Bladder microvascular endothelial cell (primary cell): ENCODE measurements at places on chromosomes 16 and 17. TPM values are rescaled to one million over a fixed set of nuclear protein-coding genes. Genes with fewer than 3 reads are reported as not detected.

The CPHXL2 gene
- not detected in 2 replicates for total RNA-seq

The KRTAP3-1 gene
- not detected in 2 replicates for total RNA-seq

The WNT9B gene
- not detected in 2 replicates for total RNA-seq

The WFDC1 gene
- total RNA-seq, result 0.32 TPM in 1 of 2 replicates, not detected in the other

The DBNDD1 gene
- 1.5 and 17.5 TPM in 2 replicates for total RNA-seq

The SF3B3 gene
- total RNA-seq, result 39.0 and 148 TPM in 2 replicates

The CHD9NB gene
- 0.97 and 1.5 TPM in 2 replicates for total RNA-seq

The ALOX15B gene
- total RNA-seq, result not detected in 2 replicates

The EZH1 gene
- 9.6 and 18.8 TPM in 2 replicates for total RNA-seq

The FOXF1 gene
- 0.19 and 0.32 TPM in 2 replicates for total RNA-seq

The CX3CL1 gene
- total RNA-seq, result 3.6 and 89.1 TPM in 2 replicates

The LITAFD gene
- total RNA-seq, result not detected in 2 replicates

The CD300E gene
- not detected in 2 replicates for total RNA-seq

The TBC1D3C gene
- not detected in 2 replicates for total RNA-seq

The PRM2 gene
- total RNA-seq, result not detected in 2 replicates

The ORC6 gene
- total RNA-seq, result 9.2 and 11.8 TPM in 2 replicates

The SLC13A2 gene
- total RNA-seq, result not detected in 2 replicates

The SLC5A11 gene
- total RNA-seq, result not detected in 2 replicates

The OMG gene
- 6.0 TPM in 1 of 2 replicates, not detected in the other for total RNA-seq

The ACBD4 gene
- total RNA-seq, result 2.6 and 3.9 TPM in 2 replicates

The ZNF668 gene
- 5.7 and 6.3 TPM in 2 replicates for total RNA-seq

The OSGIN1 gene
- total RNA-seq, result 1.1 and 1.6 TPM in 2 replicates

The RNF222 gene
- under 0.01 TPM in 1 of 2 replicates, not detected in the other for total RNA-seq

The MYH3 gene
- under 0.01 and 0.88 TPM in 2 replicates for total RNA-seq

The TMEM114 gene
- total RNA-seq, result not detected in 2 replicates

The MYADML2 gene
- total RNA-seq, result not detected in 2 replicates

The ZKSCAN2 gene
- 1.9 and 4.5 TPM in 2 replicates for total RNA-seq

The SLC16A6 gene
- 0.32 and 1.8 TPM in 2 replicates for total RNA-seq

The PIK3R6 gene
- total RNA-seq, result 0.31 TPM in 1 of 2 replicates, not detected in the other
